Vagina (tissue), 2 donors: ENCODE measurements at places on chromosomes 12 and 14. TPM values are rescaled to one million over a fixed set of nuclear protein-coding genes. Genes with fewer than 3 reads are reported as not detected.

DNA sequence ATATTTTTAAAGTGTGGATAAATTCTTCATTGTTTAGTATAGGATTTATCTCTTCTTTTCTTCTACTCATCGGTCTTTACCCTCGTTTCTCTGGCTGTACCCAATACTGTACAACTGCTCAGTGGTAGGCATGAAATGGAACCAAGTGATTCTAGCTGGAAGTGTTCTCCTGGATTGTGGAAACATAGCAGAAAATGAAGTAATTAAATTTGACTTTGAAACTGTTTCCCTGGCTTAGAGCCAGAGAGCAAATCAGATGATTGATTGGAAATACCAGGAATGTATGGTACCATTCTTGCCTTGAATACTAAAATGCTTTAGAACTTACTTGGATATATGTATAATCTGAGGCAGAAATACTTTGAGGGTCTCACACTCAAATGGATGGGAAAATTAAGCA, 292.3 kb downstream of the ERC1 start:
- no peak for DNase-seq
- peaks cover 23% of the 10 kb centered on the region for H3K4me1 ChIP-seq
- no peaks in the 10 kb centered on the region for H3K36me3 ChIP-seq
- no peaks in the 10 kb centered on the region for H3K27me3 ChIP-seq
- H3K4me3 ChIP-seq, result no peak overlapping the region
- peak overlapping the region; percentile 64 for H3K27ac ChIP-seq

GRCh38 chr12:32549675-32550079, 129.4 kb upstream of the DNM1L start:
- no peak overlapping the region for H3K4me3 ChIP-seq
- no peaks in the 10 kb centered on the region for H3K27me3 ChIP-seq
- H3K4me1 ChIP-seq, result peaks cover 57% of the 10 kb centered on the region
- no peak for DNase-seq

ENDOU gene
- 21.4 TPM for total RNA-seq

ARHGAP9 gene
- total RNA-seq, result 28.7 TPM
